ENCODE measurements at places on chromosomes 4 and X.

GRCh38 chr4:3701271-3701734, 64.9 kb upstream of the ADRA2C start:
- DNase-seq, result no peak

DNA sequence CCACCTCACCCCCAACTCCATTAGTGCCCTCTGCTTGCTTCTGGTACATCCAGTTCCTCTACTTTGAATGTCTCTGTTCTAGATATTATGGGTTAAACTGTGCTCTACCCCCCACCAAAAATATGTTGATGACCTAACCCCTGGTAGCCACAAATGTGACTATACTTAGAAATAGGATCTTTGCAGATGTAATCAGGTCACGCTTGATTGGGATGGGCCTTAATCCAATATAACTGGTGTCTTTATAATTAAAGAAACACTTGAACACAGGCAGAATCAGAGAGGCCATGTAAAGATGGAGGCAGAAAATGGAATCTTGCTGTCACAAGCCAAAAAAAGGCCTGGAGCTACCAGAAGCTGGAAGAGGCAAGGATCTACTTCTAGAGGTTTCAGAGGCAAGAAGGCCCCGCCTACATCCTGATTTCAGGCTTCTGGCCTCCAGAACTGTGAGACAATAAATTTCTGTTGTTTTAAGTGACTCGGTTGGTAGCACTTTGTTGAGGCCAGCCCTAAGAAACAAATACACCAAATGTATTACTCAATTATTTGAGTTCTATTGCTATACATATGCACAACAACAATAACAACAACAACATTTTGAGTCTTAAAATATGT, 220.0 kb downstream of the PPP3CA start:
- DNase-seq, result no peak

GRCh38 chr4:3013839-3014350, 50.5 kb downstream of the GRK4 start:
- no peak for DNase-seq

DNA sequence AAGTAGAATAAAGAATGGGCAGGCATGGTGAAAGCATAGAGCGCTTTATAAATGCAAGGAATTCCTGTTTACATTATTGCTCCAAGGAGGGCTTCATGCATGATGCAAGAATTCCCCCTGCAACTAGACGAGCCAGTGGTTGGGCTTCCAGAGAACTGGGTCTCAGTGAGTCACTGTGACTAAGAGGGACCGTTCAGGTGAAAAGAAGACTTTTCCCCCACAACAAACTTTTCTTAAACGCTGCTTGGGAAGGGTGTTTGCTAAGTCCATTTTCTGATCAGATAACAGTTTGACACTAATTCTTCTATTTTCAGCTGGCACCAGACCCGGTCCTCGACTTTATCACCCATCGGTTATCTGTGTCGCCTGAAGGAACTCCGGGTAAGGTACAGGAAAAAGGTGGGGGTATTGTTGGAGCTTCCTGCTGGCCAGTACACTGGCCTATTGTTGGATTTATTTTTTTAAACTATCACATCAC, 40.1 kb downstream of the LDB2 start:
- DNase-seq, result no peak

DNA sequence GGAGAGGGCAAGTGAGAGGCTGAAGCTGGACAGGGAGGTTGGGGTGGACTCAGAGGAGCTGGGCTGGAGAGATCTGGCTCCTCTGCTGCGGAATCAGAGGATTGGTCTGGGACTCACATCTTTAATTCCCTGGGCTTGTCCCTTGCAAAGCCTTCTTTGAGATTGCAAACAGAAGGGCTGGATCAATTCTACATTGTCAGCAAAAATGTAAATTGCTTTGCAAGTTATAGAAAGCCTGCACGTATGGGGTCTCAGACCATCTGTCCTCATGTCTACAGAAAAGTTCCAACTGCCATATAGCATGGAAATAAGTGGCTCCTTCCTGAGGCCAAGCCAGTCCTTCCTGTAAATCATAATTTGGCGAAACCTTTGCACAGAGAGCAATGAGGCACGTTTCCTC, 449.6 kb downstream of the UBE2NL start:
- no peak for DNase-seq

GRCh38 chr4:14908635-14909034, 93.6 kb upstream of the CPEB2 start:
- DNase-seq, result no peak

GRCh38 chrX:115344885-115345614, 55.5 kb downstream of the LUZP4 start:
- peak; percentile 80 for DNase-seq

DNA sequence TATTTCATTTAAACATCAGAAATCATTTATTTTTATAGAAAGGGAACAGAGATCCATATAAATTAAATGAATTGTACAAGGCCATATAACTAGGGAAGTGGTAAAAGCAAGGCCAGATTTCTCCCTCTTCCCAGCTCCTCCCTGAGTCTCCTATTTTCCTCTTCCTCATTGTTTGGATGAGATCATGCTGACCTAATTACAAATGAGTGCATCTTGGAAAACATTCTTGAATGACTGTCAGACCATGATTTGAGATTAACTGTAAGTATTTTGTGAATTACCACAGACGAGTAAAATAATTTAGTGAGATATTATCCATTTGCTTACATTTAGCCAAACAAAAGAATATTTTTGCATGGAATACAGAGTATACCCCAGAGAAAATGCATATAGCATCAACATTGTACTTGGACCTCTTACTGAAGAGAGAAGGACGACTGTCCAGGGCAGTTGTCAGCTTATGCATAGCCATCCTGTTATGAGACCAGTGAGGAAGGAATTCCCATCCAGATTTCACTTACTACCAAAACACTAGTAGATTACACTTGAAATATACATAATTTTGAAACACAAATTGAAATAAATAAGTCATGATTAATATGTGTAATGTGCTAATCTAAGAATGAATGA, 47.3 kb downstream of the SLAIN2 start:
- DNase-seq, result no peak

DNA sequence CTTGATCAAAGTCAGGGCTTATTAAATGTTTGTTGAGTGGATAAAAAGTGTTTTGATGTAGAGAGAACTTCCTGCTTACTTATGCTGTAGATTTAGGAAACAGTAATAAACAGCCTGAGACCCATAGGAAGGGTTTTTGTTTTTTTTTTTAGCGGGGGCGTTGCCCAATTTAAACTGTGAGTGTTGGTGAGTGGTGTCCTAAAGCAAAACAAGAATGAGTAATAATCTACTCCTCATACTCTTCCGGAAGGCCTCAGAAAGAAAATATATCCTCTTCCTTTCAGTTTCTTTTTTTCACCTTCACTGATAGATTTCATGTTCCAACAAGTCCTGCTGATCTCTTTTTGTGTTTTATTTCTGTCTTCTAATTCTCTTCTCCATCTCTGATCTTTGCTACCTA, 104.4 kb upstream of the SCML1 start:
- no peak for DNase-seq

DNA sequence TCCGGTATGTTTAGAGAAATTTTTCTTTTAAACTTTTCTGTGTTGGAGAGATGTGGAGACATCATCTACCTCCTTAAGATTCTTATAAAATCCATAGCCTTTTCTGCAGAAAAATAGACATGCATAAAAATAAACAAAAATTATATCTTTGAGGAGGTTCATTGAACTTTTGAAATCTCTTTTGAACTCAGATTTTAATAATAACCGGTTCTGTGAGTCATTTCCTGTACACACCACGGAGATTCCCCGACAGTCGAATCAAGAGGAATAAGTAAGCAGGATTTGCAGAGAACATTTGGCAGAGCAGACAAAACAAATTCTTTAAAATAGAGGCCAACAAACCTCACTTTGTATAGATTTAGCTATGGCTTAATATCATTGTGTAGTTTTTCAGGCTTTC, 918.7 kb upstream of the POU3F4 start:
- no peak for DNase-seq

DNA sequence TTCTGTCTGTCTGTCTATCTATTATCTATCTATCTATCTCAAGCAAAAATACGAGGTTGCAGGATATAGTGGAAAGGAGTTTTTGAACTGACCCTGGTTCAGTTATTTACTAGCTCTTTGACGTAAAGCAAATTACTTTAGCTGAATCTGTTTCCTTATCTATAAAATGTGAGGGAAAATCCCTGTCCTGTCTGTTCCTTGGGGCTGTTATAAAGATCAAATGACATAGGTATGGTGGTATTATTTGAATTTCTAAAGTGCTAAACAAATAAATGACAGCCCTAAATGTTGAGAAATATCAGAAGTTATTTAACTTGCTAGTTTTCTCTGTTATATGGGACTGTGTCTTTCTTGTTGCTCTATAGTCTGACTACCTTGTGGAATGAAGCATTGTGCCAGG, 55.0 kb downstream of the MAGEC1 start:
- DNase-seq, result no peak

- no peak for DNase-seq
Observed at GRCh38 chrX:24332878-24333277, 19.0 kb upstream of the SUPT20HL2 start.

GRCh38 chr4:3407930-3408792, 33.6 kb upstream of the HGFAC start:
- DNase-seq, result no peak

DNA sequence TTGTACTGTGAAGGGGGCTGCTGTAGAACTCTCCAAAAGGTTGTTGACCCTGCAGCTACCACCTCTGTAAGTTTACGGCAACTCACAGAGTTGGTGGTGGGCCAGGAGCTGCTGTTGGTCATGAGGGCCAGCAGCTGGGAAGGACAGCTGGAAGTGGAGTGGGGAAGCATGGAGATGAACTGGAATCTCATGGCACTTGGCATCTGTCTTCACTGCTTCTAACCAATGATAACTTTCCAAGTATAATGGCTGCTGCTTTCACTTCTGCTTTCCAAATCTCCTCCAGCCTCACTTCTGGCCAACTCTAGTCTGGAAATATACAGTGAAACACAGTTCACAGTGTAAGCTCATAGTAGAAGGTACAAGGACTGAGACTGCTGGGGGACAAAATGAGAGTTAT, 126.5 kb upstream of the INTU start:
- DNase-seq, result no peak

- no peak for DNase-seq
Observed at GRCh38 chrX:137290011-137290410, 256.2 kb upstream of the GPR101 start.

GRCh38 chr4:26779674-26780073, 81.0 kb upstream of the STIM2 start:
- DNase-seq, result no peak

- no peak for DNase-seq
Observed at GRCh38 chr4:14410516-14410915, 591.8 kb upstream of the CPEB2 start.

GRCh38 chr4:179582164-179582905, 2140.1 kb upstream of the AGA start:
- DNase-seq, result no peak

DNA sequence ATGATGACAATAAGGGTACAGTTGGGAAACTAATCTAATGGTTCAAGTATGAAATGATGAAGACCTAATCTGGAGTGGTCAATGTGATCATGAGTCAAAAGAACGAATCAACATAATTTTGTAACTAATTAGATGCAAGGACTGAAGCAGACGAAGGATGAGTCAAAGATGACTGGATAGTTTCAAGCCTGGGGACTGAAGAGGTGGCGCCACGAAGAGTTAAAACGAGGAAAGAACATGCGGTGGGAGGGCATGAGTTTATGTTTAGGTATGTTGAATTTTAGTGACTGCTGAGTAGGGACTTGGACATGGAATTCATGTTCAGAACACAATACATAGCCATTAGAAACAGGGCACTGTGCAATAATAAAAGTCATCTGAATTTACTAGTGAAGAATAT, 221.5 kb upstream of the FAM241A start:
- no peak for DNase-seq

DNA sequence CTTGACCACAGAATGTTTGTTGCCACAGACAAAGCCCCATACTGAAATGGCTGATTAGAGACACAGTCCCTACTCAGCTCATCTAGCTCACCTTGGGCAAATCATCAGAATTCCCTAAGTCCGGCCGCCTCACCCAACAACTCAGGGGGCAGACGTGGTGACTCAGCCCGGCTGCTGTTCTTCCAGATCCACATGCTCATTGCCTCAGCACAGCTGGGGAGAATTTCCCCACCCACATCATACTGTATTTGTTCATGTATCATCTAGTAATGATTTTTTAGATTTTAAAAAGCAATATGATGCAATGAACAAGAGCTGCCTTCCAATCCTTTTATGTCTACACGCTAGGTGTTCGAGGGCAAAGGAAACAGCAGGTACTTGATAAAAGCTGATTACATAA, 333.8 kb upstream of the TENM3 start:
- no peak for DNase-seq

GRCh38 chr4:88937081-88937480, 119.9 kb downstream of the FAM13A start:
- DNase-seq, result no peak

DNA sequence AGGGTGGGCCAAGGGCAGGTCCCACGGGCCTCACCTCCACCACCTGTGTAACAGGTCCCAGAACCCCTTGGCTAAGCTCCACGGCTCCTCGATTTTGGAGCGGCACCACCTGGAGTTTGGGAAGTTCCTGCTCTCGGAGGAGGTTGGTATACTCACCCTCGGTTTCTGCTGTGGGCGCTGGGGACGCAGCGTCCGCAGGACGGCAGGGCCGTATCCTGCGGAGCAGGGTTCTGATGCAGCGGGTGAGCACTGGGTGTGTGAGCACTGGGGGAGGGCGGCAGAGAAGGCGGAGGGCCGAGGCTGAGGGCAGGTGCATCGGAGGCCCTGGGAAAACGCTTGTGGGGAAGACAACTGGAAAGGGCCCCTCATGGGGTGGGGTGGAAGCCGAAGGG, 11.0 kb downstream of the ATP5ME start:
- no peak for DNase-seq

DNA sequence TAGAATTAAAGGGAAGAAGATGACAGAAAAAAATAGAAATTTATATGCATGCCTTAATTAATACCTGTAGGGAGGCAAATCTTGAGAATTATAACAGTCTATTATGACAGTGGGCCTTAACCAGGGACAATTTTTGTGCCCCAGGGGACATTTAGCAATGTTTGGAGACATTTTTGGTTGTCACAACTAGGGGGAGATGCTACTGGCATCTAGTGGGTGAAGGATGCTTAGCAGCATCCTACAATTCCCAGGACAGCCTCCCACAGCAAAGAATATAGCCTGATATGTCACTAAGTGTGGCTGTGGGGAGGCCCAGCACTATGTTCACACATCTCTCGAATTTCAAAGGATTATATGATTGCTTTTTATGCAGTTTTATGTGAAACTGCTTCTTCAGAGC, 10.5 kb downstream of the GPR82 start:
- no peak for DNase-seq

GRCh38 chr4:39469429-39470077, 10.7 kb downstream of the LIAS start:
- DNase-seq, result peak; percentile 36

DNA sequence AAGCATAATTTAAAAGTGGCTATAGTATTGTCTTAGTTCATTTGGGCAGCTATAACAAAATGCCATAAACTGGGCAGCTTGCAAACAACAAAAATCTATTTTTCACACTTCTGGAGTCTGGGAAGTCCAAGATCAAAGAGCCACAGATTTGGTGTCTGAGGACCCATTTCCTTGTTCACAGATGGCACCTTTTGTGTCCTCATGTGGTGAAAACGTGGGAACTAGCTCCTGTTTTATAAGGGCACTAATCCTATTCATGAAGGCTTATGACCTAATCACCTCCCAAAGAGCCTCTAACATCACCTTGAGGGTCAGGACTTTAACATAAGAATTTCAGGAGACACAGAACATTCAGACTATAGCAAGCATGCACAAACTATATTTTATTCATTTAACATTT, 126.5 kb upstream of the WDFY3 start:
- no peak for DNase-seq

- DNase-seq, result peak; percentile 23
Observed at GRCh38 chr4:157992038-157992705, 180.7 kb downstream of the GASK1B start.

Data from NCI-H1436 (cell line).